ENCODE measurements at places on chromosomes 12 and 14.

DNA sequence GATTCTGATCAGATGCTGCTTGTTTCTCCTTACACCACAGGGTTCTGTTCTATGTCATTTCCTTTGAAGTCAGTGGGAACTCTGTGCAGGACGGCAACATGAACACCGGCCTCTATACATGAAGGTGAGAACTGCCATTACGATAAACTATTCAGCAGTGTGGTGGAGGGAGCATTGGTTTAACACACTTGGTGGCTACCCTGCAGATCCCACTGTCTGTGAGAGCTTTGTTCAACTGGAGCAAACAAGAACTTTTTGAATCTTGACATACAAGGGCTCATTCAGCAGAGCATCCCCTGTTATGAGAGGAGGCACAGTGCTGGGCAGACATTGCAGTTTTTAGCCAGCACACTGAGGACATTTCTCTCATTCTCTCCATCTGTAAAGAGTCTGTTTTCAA lies 10.7 kb upstream of the FRS2 start:
- DNase-seq, result no peak

DNA sequence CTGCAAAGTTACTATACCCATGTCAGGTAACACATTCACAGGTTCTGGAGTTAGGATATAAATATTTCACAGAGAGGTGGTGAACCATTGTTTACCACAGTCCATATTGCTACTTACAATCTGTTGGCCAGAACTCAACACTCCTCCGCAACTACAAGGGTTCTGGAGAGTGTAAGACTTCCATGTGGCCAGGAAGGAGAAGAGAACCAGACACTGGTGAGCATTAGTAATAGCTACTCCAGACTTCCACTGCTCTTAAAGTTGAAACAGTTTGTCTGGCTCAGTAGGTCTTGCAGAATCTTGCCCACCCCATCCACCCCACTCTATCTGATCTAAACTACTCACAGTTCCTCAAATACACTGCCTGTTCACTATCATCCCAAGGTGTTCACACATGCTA lies 369.6 kb downstream of the DUSP6 start:
- no peak for DNase-seq

GRCh38 chr14:58904776-58905175 lies 267.0 kb downstream of the DACT1 start:
- no peak for DNase-seq

GRCh38 chr12:109923481-109924245 lies 23.6 kb downstream of the TCHP start:
- no peak for DNase-seq

GRCh38 chr12:63955831-63956666 lies 111.5 kb downstream of the SRGAP1 start:
- no peak for DNase-seq

- DNase-seq, result no peak
Measured at GRCh38 chr12:21613931-21614330, 9.3 kb upstream of the GYS2 start.

DNA sequence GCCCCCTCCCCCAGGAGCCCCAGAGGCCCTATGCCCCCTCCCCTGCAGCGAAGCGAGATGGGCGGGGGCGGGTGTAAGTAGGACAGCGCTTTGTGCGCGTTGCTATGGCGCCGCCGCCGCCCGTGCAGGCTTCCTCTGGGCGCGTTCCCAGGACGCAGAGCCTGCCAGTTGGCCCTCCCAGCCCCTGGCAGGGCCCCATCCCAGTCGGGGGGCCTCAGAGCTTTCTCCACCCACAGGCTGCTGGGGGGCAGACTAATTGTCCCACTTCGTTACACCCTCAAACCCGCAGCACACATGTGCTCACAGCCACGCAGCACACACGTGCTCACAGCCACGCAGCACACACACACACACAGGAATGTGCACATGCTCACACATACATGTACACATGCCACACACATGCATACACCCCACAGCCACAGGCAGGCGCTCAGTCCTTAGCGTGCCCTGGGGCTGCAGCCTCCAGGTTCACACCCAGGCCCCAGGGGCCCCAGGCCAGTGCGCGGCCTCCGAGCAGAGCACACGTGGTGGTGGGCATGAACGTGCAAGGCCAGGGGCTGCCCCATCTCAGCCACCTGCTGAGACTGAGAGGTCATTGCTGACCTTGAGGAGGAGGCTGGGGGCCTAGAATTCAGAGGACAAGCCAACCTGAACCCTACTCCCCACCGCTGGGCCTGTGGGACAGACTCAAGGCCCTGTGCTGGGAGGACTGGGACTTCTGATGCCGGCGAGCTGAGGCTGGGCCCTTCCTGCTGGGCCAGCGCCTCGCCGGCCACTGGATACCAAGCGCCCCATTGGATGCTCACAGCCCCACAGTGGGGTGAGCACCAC lies 15.6 kb downstream of the TRMT61A start:
- no peak for DNase-seq

DNA sequence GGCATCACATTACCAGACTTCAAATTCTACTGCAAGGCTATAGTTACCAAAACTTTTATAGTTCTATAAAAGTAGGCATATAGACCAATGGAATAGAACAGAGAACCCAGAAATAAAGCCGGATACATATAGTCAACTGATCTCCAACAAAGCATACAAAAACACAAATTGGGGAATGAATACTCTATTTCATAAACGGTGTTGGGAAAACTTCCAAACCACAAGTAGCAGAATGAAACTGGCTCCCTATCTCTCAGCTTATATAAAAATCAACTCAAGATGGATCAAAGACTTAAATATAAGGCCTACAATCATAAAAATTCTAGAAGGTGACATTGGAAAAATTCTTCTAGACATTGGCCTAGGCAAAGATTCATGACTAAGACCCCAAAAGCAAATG lies 187.9 kb upstream of the PLXNC1 start:
- no peak for DNase-seq

GRCh38 chr14:24351517-24351916 lies 11.7 kb upstream of the RIPK3 start:
- DNase-seq, result no peak

DNA sequence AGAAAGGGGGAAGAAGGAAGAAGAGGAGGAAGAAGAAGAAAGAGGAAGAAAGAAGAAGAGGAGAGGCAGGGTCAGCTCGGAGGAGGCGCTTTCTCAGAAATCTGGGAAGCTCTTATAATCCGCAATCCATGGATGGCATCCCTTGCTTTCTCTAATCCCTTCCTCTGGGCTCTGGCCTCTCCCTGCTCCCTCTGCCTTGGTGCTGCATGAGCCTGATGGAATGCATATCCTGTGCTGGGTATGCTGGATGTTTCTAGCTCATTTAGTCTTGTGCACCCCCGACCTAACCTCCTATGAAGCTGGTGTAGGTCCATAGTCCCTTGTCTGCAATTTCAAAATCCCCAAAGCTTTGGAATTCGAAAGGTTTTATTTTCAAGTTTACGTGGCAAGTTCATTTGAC lies 94.2 kb upstream of the MYL2 start:
- no peak for DNase-seq

DNA sequence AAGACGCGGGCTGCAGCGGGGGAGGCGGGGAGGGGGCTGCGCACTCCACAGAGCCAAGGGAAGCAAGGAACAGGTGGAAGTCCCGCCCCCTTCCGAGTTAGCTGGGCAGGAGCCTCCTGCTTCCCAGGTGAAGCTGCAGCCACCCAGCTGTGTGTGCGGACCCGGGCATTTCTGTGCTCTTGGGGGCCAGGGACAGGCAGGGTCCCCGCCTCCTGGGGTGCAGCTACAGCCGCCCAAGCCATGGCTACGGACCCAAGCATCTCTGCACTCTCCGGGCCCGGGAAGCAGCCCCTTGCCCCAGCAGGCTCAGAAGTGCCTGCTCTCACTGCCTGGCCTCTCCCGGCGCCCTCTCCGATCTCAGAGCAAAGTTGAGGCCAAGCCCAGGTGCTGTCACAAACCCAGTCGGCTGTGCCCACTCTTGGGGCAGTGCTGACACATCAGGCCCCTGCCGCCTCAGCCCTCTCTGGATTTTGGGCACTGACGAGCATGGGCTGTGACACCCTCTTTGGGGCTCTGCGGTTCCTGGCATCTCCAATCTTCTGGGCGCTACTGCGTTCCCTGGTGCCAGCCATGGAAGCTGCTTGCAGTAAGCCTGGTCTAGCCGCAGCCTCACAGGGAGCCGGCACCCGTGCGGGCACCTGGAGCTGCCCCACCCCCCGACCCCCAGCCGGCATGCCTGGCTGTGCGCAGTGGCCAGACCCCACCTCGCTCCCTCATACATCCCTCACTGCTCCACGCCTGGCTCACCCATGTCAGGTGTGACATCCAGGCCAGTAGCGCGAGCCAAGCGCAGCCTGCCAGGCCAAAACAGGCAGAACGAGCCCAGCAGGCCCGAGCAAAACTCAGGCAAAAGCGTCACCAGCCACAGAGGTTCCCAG lies 8.5 kb upstream of the MGAT4C start:
- DNase-seq, result no peak

DNA sequence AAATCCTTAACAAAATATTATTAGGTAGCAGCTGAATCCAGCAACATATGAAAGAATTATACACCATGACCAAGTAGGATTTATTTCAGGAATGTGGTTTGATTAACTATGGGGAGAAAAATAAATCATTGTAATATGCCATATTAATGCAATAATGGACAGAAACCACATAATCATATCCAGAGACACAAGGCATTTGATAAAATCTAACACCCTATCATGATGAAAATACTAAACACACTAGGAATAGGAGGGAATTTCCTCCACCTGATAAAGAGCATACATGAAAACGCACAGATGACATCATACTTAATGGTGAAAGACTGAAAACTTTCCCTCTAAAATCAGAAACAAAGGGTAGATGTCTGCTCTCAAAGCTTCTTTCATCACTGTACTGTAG lies 238.9 kb downstream of the PHLDA1 start:
- no peak for DNase-seq

DNA sequence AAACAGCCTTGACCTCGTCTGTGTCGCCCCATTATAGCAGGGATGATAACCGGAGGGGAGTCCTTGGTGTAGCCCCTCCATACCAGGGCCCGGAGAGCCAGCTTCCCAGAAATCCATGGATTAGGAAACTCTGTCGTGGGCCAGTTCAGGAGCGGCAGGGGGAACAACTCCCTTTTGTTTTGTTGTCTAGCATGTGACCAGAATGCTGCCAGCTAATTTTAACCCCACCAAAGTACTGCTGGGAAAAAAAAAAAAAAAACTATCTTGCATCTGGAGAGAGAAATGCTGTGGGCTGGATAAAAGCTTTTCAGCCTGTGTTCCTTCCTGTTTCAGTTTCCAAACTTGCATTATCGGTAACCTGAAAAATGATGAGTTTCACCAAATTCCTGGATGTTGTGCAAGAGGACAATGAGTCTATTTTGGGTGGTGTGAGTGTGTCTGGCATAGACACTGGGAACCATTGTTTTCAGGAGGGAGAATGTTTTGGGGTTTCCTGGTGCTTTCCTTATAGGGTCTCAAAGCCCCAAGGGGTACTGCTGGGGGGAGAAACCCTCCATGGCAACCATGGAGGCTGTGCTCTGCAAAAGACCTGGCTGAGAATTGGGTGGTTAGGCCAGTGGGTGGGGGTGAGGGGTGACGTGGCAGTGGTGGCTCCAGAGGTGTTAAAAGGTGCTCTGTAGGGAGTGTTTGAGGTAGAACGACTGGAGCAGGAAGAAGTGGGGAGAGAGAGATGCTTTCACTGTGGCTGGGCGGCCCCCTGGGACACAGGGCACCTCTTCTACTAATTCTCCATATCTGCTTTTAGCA lies 14.9 kb upstream of the IRF2BPL start:
- DNase-seq, result peak; percentile 90

GRCh38 chr12:85831327-85831990 lies 4.8 kb downstream of the RASSF9 start:
- no peak for DNase-seq

- DNase-seq, result no peak
Measured at GRCh38 chr14:101110729-101111619, 207.5 kb upstream of the RTL1 start.

DNA sequence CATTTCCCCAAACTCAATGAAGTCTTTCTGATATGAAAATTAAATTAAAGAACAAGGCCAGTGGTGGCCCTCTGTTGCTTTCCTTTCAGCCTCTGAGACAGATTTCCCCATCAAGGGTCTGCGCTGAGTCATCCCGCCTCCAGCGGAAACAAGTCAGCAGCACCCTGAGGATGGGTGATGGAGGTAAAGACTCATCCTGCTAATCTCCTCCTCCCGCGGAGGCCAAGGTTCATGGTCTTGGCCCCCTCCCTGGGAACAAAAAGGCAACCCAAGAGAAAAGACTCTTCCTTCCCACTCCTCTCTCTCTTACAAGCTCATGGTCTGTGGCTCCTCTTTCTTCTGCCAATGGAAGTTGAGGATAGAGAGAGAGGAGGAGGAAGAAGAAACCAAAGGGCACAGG lies 9.0 kb upstream of the NUMB start:
- no peak for DNase-seq

GRCh38 chr12:43079476-43079875 lies 472.5 kb downstream of the ADAMTS20 start:
- no peak for DNase-seq

GRCh38 chr12:52617403-52617785 lies 965 bp downstream of the KRT73 start:
- DNase-seq, result no peak

DNA sequence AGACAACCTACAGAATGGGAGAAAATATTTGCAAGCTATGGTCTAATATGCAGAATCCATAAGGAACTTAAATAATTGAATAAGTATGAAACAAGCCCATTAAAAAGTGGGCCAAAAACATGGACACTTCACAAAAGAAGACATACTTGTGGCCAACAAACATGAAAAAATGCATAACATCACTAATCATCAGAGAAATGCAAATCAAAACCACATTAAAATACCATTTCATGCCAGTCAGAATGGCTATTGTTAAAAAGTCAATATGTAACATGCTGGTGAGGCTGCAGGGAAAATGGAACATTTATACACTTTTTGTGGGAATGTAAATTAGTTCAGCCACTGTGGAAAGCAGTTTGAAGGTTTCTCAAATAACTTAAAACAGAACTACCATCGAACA lies 945.4 kb upstream of the FLRT2 start:
- DNase-seq, result no peak

All from BJ (cell line).